ENCODE measurements at places on chromosomes 16 and 17.

GRCh38 chr16:85395207-85395912 lies 217.8 kb upstream of the GSE1 start:
- DNase-seq, result peak; percentile 91

DNA sequence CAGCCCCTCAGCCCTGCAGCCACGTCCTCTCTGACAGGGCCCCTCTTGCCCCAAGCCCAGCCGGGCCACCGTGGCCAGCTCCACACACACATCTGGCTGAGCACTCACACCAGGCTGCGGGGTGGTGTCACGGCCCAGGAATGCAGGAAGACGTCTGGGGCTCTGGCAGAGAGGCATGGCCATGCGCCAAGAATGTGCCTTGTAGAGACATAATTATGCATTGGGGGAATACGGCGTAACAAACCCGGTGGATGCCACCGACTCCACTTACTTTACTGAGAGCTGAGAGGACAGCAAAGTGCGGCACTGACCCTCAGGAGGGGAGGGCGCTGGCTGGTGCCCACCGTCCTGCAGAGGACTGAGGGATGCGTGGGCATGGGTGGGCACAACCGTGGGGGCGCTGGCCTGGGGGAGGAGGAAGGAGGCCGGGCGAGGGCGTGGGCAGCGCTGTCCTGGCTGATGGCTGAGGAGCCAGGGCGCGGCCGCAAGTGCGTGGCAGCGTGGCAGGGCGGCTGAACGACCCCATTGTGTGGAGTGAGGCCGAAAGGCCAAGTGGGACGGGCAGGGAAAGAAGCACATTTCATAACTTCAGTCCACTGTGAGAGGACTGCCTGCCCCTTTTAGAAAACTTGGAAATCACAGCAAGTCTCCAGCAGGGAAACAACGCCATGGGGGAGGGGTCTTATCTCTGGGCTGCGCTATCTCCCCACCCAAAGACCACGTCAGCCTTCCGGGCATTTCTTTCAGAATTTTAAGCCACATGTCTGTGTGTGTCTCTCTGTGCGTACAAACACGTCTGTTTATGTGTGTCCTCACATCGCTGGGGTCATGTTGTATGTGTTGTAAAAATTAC lies 30.6 kb downstream of the METRNL start:
- peak; percentile 66 for DNase-seq

DNA sequence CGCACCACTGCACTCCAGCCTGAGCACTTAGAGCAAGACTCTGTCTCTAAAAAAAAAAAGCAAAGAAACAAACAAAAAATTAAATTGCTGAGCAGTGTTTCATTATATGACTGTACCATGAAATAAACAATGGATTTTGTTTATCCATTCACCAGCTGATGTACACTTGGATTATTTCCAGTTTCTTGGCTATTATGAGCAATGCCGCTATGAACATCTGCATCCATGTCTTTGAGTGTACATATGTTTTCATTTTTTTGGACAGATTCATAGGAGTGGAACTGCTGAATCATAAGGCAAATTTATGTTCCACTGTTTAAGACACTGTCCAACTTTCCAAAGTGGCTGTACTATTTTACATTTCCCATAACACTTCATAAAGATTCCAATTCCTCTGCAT lies 8.0 kb downstream of the RNF157 start:
- DNase-seq, result peak; percentile 69

DNA sequence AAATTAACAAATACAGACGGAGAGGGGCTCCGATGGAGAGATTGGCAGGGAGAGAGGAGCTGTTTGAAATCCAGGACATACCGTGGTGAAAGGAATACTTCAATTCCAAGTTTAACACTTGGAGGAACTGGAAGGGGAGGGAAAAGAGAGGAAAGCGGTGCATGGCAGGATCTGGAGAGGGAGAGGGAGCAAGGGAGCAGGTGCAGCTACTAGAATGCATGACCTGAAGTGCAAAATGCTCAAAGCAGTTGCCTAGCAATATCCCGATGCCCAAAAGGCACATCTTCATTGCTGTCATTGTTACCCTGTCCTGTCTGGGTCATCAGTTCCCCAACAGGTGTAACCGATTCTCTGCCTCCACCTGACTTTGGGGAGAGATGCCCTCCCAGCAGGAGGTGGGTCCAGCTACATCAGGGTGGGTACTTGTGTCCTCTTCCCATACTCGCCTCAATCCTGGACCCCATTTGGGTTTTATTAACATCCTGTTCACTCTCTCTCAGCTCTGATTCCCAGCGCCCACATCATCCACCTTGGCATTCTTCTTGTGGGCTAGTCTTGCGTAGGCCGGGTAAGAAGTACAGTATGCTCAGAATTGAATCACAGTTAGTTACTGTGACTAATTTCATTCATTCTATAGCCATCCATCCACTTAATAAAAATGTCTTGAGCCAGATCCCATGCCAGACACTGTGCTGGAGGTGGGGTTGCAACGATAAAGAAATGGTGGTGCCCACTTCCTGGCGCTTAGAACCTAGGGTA lies 37.4 kb upstream of the EMP2 start:
- no peak for DNase-seq

DNA sequence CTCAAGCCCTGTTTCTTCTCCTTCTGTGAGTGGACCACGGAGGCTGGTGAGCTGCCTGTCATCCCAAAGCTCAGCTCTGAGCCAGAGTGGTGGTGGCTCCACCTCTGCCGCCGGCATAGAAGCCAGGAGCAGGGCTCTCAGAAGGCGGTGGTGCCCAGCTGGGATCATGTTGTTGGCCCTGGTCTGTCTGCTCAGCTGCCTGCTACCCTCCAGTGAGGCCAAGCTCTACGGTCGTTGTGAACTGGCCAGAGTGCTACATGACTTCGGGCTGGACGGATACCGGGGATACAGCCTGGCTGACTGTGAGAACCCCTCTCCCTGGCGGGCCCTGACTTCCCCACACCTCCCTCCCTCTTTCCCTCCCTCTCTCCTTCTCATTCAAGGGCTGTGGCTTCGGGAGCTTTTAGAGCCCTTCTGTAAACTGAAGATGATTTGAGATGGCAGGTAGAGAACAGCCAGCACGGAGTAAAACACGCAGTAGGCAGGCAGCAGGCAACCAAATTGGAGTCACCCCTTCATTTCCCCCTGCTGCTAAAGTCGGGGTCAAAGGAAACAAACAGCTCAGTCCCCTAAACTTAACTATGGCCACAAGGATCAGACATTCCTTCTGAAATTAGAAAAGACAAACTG lies 3.9 kb downstream of the SPACA3 start:
- no peak for DNase-seq

DNA sequence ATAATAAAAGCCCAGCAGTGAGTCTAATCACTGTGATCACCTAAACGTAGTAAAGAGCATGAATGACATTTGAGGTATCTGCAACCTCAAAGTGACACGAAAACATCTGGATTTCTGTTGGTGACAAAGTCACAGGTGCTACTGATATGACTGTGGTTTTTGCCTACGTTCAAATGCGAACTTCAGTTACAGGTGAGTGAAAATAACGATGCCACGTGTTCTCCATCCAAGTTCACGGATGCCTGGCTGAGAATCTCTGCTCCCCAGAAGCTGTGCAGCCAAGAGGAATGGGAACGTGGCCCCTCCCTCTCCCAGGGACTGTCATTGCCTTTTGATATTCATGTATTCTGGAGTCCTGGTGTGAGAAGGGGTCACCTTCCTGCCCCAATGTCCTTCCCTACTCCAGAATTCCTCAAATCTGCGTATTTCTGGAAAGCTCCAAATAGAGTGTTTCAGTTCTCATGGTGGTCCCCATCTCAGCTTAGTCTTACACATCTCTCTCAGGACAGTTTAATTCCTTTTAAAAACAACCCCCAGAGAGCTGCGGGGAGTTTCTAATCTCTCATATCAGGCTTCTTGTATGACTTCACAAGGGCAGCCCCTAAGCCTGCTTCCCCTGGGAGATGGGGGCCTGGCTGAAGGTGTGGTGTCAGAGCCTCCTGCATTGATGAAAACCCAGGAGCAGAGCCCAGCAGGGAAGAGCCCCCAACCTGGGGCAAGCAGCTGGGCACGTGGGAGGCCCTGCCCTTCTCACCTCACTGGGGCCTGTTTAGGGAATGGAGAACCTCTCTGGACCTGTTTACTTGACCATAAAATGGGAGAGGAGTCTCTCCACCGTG lies 25.8 kb downstream of the PIK3R5 start:
- DNase-seq, result no peak

DNA sequence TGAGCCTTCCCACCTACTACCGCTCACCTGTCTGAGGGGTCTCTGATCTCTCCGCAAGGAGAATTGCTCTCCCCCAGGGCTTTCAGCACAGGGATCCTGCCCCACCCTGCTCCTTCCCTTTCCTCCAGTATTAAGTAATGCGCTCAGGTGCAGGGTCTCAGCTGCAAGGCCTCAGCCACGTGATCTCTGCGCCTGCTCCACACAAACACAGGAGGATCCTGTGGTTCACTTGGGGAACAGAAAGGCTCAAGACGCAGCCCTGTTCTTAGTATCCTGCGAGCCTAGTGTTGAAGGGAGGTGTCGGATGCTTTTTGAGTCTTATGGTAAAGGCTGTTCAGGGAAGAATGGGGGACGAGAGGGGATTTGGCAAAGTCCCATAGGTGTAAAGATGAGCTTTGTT lies 41.6 kb upstream of the GCSH start:
- DNase-seq, result no peak

- no peak for DNase-seq
Measured at GRCh38 chr17:55279203-55279602, 14.4 kb downstream of the HLF start.

GRCh38 chr17:42378959-42379594 lies 9.2 kb downstream of the STAT3 start:
- DNase-seq, result no peak

- no peak for DNase-seq
Measured at GRCh38 chr17:71764505-71764904, 356.3 kb upstream of the SOX9 start.

GRCh38 chr17:50028736-50029120 lies 27.2 kb upstream of the ITGA3 start:
- DNase-seq, result no peak

DNA sequence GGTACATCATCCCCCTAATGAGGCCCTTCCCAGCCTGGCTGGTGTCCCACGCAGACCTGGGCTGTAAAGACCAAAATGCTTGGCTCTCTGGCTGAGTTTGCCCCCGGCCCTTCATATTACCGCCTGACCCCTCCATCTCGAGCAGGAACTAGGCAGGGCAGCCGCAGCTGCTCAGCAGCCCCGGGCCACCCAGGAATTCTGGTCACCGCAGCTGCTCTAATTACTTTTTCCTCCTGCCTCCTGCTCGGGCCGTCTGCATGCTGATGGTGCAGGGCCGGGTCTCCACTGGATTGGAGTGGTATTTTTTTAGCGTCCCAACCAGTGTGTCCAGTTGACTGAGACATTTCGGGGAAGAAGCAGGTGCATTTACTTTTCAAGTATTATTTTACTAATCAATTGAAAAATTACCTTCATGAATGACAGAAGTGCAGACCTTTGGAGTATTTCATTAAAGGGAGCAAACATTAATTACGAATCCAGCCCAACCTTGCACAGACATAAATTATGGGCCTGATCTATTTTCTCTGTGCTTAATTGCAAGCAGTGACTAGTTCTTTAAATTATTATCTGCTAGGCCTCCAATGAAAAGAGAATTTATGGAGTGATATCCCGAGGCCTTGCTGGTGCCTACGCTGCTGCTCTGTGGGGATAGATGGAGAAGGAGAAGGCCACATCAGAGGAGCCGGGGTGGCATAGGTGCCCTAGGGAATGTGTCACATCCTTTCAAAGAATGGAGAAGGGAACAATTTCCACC lies 176.2 kb downstream of the CYLD start:
- no peak for DNase-seq

DNA sequence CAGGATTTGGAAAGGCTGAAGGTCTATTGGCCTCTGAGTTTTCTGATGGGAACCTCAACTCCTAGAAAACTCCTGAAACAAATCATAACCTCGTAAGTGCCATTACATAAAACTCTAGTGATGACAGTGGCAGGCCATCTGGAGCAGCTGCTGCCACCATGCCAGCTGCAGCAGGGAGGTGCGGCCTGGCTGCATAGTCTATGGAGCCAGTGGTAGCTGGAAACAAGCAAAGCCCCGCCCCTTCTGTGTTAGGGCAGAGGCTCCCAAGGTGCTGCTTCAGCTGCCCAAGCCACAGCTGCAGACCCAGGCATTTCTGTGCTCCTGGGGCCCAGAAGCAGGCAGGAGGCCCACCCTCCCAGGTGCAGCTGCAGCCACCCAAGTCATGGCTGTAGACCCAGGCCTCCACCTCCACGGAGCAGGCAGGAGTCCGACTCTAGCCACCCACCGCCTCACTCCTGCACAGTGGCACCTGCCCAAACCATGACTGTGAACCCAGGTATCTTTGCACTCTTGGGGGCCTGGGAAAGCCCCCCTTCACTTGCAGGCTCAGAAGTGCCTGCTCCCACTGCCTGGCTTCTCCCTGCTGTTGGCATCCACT lies 254.1 kb upstream of the KCNJ16 start:
- DNase-seq, result no peak

- no peak for DNase-seq
Measured at GRCh38 chr16:26317885-26318284, 626.1 kb downstream of the HS3ST4 start.

GRCh38 chr16:3188925-3189825 lies 1.2 kb downstream of the OR1F1 start:
- no peak for DNase-seq

DNA sequence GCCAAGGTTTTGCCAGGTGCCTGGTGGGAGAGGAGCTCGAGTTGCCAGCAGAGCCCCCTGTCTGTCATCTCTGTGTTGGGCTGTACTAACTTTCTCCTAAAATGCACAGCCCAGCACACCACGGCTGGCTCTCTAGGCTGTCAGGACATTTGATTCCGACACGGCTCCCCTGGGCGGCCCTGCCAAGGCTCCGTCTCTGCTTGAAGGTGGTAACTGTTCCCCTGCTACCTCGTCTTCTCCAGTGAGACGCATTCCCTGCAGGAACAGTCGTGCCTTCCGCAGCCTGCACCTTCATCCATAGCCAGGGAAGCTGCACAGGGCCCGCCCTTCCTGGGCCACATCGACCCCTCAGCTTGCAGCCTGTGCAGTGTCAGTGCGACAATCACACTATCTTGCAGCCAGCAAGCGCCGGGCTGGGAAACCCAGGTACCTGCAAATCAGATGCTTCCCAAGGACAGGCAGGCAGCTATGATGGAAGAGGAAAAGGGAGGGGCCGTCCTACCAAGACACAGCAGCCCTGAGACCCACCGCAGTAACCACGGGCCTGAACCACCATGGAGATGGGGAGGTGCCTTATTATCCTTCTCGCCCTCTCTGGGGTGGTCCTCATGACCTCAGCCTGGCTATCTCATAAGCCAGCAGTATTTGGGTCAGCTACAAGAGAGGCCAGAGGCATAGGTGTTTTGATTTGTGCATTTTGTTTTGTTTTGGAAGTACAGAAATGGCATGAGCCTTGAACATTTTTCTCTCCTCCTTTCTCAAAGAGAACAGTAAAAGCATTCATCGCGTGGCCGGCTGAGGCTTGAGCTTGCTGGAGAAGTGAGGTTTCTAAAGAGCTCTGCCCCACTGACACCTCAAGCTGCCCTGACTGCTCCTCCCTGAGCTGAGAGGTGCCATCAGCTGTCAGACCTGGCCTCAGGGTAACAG lies 361.7 kb upstream of the TNRC6C start:
- DNase-seq, result no peak
